Psoas muscle (tissue), 8 donors: ENCODE measurements at places on chromosomes 3 and 15. TPM values are rescaled to one million over a fixed set of nuclear protein-coding genes. Genes with fewer than 3 reads are reported as not detected.

Gene CORO2B
- 2.5 TPM for total RNA-seq

Gene PLA2G4E
- 0.34 TPM for total RNA-seq

Gene MAPKBP1
- total RNA-seq, result 8.4 TPM

Gene RETNLB
- not detected for total RNA-seq

- DNase-seq, result no peak
Measured at GRCh38 chr15:85485956-85486567, 105.7 kb downstream of the AKAP13 start.

DNA sequence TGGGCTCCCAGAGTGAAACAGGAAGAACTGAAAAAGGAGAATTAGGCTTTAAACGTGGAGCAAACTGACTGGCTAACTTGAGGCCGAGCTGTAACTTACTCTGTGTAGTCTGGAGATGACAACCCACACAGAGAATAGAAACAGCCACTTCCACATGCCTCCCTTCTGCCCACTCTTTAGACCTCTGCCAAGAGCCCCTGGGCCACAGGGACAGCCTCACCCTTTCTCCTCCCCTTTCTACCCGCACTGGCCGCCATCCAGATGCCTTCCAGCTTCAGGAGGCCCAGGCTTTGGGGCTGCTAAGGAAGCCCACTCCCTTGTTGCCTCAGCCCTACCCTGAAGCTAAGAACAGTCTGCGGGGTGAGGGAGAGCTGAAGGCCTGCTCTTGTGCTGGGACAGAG, 6.8 kb downstream of the ARHGAP31 start:
- DNase-seq, result no peak

DNA sequence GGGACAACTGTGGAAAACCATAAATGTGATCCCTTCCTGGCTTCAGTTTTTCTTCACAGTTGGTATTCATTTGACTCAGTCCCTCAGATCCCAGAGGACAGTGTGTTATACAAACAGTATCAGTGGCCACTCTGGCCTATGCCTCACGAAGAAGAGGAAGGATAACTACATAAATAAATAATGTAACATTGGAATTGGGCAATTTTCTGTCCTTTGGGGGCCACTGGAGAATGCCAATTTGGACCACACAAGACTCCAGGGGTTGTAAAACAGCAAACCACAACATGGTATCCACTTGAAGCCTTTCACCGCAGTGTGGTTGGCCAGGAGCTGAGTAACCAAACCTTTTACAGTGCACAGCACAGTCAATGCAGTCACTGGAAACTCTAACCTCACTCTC, 1077.0 kb downstream of the ROBO2 start:
- no peak for DNase-seq

- no peak for DNase-seq
Measured at GRCh38 chr3:169390741-169391305, 272.7 kb downstream of the MECOM start.

DNA sequence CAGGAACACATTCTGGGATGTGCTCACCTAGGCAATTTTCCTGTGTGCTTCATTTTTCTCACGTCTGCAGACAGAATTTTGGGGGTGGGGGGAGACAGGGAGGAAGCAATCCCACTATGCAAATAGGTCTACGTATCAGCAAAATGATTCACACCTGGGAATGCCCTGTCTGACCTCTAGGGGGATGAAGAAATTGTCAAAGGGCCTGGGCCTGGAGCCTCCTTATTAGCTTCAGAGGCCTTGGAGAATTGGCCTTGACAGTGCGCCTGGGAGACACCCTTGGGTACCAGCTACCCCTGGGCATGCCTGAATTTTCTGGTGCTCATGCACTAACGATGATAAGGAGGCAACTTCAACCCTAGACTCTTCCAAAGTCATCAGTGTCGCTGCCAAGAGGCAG, 207.5 kb downstream of the CADPS start:
- DNase-seq, result no peak

DNA sequence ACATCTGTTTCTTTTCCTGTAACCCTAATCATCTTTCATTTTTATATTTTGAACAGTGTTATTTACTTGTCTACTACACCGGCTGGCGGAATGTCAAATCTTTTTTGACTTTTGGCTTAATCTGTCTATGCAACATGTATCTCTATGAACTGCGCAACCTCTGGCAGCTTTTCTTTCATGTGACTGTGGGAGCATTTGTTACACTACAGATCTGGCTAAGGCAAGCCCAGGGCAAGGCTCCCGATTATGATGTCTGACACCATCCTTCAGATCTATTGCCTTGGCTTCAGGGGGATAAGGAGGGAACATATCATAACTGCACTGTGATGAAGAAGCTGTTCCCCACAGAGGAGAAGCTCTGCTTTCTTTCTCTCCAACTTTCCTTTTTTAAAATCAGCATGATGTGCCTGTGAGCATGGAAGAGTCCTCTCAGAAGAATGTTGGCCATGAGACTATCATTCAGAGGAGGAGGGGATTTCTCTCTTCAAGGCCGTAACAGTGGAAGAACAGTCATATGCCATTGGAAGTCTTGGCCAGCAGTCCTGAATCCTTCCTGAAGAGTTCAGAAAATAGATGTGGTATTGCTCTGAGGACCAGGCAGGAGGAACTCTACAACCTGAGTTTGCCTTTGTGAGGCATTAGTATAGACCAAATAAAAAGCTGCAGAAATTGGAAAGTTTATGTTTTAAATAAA, 69.9 kb downstream of the SEC22A start:
- no peak for DNase-seq

- DNase-seq, result no peak
Measured at GRCh38 chr3:79810581-79810980, 42.8 kb upstream of the ROBO1 start.

GRCh38 chr3:101984356-101984755, 135.0 kb downstream of the NFKBIZ start:
- no peak for DNase-seq

DNA sequence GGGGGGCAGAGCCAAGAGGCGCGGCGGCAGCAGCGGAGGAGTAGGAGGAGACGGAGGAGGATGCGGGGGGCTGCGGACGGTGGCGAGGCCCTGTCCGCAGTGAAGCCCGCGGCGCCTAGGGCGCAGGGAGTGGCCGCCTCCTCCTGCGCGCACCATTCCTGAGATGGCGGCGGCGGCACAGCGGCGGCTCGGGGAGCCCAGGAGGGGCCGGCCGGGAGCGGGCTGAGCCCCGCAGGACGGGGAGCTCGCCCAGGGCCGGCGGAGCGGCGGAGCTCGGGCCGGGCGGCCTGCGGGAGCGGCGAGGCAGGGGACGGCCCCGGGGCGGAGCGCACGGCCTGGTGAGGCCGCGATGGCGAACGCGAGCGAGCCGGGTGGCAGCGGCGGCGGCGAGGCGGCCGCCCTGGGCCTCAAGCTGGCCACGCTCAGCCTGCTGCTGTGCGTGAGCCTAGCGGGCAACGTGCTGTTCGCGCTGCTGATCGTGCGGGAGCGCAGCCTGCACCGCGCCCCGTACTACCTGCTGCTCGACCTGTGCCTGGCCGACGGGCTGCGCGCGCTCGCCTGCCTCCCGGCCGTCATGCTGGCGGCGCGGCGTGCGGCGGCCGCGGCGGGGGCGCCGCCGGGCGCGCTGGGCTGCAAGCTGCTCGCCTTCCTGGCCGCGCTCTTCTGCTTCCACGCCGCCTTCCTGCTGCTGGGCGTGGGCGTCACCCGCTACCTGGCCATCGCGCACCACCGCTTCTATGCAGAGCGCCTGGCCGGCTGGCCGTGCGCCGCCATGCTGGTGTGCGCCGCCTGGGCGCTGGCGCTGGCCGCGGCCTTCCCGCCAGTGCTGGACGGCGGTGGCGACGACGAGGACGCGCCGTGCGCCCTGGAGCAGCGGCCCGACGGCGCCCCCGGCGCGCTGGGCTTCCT, at the start of gene GPR27:
TSS of gene GPR27 (plus strand) at position 155 of the 909 bp plus-strand sequence. CDS start at position 350, 195 bp downstream.
- DNase-seq, result peak; percentile 17

DNA sequence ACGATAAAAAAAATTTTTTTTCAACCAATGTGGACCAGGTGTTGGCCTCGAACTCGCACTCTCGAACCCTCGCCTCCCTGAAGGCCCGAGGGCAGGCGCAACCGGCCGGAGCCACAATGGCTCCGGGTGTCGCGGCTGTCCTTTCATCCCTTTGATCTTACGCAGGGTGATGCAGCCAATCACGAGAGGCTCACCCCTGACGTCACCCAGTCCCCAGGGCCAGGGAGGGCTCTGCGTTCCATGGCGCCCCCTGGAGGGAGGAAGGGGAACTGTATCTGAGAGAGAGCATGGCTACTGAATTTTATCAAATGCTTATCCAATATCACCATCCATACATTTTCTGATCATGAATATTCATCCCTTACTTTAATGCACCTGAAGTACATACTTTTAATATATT, 15.4 kb upstream of the GMNC start:
- DNase-seq, result no peak

GRCh38 chr15:70054884-70055387, 42.8 kb downstream of the TLE3 start:
- no peak for DNase-seq

DNA sequence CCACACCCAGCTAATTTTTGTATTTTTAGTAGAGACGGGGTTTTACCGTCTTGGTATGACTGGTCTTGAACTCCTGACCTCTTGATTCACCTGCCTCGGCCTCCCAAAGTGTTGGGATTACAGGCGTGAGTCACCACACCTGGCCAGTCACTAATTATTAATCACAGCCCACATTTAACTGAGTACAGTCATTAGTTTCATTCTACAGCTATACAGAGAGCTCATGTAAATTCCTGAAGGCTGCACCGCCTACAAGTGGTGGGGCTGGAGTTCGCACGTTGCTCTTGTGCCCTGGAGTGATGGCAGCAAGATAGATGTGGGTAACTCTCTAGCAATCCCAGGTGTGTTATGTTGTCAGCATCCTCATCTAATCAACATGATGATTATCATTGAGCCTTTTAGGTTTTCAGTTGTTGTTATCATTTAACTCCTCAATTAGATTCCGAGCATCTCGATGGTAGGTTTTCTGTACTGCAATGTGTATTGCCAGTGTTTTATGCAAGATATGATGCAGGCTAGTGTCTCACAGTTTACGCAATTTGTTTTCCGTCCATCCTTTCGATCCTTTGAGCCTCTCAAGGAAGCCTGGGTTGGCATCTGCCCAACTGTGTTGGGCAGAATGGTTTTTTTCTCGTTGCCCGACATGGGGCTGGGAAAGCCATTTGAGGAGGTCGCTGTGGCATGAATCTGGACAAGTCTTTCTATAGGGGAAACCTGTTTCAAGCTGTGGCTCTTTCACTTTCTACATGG, 216.3 kb downstream of the LPP start:
- no peak for DNase-seq

- no peak for DNase-seq
Measured at GRCh38 chr3:126463521-126463920, 12.2 kb downstream of the ZXDC start.

DNA sequence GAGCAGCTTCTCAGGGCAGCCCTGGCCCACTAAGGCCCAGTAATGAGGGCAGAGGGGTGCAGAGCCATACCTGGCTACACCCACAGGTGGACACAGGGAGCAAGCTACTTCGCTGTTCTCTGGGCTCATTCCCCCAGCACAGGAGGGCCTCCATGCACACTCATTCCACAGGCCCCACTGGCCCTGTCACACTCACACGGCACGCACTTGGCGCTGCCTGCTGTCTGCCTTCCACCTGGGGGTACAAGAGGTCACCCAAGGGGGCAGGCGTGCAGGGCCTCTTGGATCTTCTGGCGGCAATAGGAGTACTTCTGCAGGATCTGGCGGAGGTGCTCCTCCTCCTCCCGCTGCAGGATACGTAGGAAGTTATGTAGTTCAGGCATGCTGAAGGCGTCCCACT, 2.3 kb upstream of the TUSC2 start:
- DNase-seq, result no peak

DNA sequence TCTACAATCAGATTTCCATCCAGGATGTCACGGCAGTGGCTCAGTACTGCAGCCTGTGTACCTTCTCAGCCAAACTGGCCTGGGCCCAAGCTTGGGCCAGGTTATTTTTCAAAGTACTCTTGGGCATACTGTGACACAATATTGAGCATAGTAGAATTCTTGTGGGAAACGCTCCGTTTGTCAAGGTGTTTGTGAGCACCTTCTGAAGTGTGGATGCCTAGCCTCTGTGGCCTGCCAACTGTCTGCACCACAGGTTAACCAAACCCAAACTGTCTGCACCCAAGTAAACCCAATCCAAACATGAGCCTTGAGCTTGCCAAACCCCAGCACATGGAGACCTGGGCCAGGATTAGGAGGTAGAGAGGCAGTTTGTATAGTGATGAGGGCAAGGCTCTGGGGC, 25.4 kb downstream of the CTDSPL start:
- DNase-seq, result no peak

DNA sequence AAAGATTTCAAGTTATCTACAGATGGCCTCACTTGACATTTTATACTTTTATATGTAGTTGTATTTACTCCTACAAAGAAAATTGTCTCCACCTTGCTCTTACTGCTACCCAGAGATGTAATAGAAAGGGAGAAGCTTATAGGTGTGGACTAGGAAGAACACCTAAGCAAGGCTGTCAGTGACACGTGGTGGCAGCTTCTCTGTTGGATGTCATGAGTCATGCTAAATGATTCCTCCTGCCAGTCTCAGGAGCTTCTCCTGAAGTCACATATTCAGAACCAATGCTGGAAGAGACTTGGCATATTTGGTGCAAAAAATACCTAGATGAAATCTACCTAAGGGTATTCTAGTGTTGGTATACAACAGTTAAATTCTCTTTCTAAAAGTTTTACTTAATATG, 184.7 kb downstream of the LRRC3B start:
- no peak for DNase-seq

DNA sequence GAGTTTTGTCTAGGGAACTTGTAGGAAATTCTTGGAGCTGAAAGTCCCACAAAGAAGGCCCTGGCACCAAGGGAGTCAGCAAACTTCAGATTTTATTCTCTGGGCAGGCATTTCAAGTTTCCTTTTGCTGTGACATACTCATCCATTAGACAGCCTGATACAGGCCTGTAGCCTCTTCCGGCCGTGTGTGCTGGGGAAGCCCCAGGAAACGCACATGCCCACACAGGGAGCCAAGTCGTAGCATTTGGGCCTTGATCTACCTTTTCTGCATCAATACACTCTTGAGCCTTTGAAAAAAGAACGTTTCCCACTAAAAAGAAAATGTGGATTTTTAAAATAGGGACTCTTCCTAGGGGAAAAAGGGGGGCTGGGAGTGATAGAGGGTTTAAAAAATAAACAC, 15.0 kb downstream of the TIGIT start:
- DNase-seq, result no peak

GRCh38 chr3:20984594-20985205, 766.3 kb downstream of the ZNF385D start:
- no peak for DNase-seq

GRCh38 chr3:3031326-3031725, 78.8 kb downstream of the IL5RA start:
- no peak for DNase-seq

GRCh38 chr15:36709653-36710052, 130.2 kb downstream of the CDIN1 start:
- no peak for DNase-seq
